ENCODE measurements at places on chromosomes 11 and 22.

GRCh38 chr11:93718057-93718563 is 23.2 kb downstream of the TAF1D start:
- no peak for DNase-seq

GRCh38 chr11:36583667-36584066 is 10.6 kb upstream of the IFTAP start:
- no peak for DNase-seq

- DNase-seq: no peak
Observed at GRCh38 chr11:291281-292210, 2.6 kb downstream of the PGGHG start.

DNA sequence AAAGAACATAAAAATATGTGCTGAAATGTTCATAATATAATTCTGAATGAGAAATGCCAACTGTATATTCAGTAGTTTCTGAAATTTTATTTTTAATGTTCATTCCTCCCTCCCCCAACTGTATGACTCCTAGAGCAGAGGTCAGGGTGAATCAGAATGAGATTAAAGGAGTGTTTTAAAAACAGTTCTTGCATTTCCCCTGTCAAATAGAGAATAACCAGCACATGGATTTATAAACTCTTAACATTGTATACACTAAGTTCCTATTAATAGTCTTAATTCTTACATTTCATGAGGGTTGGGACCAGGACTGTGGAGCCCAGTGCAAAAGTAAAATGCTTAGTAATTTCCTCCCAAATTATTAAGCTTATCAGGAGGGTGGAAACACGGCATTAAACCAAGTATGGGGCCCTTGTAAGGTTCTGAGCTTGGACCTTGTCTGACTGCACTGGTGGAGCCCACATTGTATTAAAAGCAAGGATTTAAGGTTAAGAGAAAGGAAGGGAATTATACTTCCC is 474.6 kb upstream of the RAG2 start:
- peak; percentile 2 for DNase-seq

DNA sequence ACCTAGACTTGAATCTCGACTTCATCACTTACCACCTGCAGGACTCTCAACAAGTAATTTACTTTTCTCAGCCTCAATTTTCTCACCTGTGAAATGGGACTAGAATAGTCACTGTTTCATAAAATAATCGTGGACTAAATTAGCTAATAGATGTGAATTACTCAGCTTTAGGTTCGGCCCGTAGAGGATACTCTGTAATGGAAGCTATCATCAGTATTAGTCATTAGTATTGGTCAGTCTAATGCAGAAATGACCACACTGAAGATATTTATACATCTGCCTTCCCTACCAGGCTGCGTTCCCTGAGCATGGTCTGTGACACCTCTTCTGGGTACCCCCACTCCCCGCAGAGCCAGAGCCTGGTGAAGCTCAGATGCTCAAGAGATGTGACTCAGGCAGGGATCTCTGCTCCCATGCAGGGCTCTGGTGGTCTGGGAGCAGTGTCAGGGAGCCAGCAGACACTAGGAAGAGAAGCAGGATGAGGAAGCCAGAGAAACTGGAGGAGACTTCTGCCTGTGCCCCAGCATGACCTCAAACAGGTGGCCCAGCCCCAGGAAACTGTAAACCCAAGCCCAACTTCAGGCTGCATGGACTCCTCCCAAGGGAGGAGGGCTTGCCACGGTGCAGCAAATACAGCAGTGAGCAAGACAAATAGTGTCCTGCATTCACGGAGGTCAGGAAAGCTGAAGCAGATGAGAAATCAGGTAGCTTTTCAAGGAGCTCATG is 88.0 kb upstream of the E2F8 start:
- no peak for DNase-seq

DNA sequence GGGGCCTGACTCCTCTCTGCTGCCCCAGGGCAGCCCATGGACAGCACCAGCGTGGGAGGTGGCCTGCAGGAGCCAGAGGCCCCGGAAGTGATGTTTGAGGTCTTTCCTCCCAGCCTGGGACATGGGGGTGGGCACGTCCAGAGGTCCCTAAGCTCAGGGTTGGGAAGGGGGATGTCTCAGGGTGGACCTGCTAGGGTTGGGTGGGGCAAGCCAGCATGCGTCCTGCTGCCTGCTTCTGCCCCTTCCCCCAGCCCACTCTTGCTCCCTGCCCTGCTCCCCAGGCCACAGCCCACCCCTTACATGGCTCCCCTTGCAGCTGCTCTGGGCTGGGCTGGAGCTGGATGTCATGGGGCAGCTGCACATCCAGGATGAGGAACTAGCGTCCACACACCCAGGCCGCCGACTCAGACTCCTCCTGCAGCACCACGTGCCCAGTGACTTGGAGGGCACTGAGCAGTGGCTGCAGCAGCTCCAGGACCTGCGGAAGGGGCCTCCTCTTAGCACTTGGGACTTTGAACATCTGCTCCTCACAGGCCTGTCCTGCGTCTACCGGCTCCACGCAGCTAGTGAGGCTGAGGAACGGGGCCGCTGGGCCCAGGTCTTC is 1.3 kb downstream of the FAM180B start:
- no peak for DNase-seq

GRCh38 chr11:32374261-32374711 is 61.1 kb downstream of the WT1 start:
- DNase-seq: no peak

DNA sequence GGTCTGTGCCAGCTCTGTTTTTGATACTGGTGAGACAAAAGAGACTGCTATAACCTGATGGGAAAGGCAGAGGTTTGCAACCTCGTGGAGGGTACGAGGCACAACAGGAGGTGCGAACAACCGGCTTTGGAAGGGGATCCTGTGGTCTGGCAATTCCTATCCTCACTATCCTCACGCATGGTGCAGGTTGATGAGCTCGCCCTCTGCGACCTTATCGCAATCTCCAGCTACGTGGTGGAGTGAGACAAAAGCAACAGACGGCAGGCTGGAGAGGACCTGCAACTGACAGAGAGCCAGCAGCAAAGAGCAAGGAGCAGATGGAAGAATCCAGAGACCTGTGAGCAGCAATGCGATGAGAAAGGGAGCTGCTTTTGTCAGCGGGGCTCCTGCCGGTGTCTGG is 47.3 kb upstream of the TSKU start:
- DNase-seq: no peak

DNA sequence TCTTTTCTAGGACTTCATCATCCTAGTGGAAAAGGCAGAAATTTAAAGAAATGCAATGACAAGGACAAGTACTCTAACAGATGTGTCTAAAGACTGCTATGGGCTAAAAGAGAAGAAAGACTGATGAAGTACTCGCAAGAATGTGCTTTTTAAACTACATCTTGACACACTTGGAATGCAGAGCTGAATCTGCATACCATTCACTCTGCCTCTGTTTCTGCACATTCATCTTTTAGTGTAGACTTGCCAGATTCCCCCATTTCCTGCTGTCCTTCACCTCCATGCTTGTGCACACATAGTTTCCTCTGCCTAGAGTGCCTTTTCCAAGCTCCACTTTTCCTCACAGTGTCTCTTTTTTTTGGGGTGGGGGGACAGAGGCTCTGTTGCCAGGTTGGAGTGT is 239.0 kb upstream of the CCDC179 start:
- DNase-seq: no peak

DNA sequence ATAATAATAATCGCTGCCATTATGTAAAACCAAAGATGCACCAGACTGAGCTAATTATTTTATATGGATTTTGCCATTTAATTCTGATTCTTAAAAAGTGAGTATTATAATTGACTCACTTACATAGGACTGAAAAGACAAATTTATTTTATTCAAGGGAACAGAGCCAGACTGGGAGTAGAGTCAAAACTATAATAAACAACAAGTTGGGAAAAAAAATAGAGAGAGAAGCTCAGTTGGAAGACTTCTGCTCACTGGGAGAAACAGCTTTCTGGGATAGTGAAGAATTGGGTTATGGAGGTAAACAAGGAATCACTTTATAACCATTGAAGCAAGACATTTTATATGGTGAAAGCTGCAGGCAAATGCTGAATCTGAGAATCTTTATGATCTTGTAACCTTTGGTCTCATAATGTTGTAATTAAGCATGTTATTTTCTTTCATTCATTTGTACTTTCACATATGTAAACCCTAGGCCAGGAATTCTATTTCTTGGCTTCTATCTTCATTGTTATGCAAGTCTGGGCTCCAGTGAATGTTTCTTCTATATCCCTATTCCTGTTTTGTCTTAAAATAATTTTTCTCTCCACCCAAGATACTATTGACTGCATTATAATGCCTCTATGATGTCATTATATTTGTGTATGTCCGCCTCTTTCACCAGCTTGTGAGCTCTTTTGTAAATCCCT is 725.3 kb upstream of the CCDC179 start:
- DNase-seq: no peak

Measured in HS-5 (cell line).